ENCODE measurements at places on chromosomes 3 and 15.

GRCh38 chr15:77864211-77865105 lies 213.1 kb downstream of the TBC1D2B start:
- peak; percentile 14 for DNase-seq

- DNase-seq: peak; percentile 41
Observed at GRCh38 chr3:140736863-140737460, 59.1 kb downstream of the TRIM42 start.

DNA sequence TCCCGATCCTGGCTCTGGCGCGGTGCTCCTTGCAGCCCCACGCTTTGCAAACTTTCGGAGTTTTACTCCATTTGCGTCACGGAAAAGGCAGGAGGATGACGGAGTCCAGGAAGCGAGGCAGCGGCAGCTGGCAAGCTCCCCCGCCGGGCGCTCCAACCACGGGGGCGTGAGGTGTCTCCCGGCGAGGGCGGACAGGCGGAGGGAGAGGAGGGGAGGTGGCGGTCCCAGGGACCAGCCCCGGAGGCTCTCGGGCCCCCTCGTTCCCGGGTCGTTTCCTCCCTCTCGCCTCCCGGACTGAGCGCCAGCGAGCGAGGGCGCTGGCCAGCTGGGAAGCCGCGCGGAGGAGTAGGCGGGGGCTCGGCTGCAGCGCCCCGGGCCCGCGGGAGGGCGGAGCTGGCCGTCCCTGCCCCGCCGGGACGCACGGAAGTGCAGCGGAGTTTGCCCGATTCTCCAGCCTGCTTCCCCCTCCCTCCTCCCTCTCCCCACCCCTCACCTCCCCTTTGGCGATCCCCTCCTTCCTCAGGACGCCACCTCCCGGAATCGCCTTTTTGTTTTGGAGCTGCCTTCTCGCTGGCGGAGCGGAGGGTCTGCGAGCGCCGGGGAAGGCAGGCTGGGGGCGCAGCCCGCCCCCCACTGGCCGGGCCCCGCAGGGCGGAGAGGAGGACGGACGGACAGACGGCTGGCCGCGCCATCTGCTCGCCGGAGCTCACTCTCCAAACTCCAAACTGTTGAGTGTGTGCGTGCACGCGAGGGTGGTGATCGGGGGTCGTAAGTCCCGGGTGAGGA lies at the start of gene SNX33:
Gene SNX33 (plus strand): TSS at position 543 of the 786 bp plus-strand sequence. CDS start 1,191 bp downstream, outside the sequence.
- DNase-seq: peak; percentile 92

DNA sequence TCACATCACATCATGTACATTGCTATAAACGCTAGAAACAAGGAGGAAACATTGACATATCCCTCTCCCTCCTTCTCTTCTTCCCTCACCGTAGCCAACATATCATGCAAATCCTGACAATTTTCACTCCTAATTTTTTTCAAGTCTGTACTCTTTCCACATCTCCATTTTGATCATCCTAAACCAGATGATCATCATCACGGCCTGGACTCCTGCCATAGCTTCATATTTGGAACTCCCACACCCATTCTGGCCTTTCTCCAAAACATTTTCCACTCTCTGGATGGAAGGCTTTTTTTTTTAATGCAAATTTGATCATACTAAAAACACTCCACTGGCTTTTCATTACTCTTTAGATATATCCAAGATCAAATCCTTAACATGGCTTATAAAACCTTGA lies 248.0 kb upstream of the CNTN3 start:
- peak; percentile 24 for DNase-seq

DNA sequence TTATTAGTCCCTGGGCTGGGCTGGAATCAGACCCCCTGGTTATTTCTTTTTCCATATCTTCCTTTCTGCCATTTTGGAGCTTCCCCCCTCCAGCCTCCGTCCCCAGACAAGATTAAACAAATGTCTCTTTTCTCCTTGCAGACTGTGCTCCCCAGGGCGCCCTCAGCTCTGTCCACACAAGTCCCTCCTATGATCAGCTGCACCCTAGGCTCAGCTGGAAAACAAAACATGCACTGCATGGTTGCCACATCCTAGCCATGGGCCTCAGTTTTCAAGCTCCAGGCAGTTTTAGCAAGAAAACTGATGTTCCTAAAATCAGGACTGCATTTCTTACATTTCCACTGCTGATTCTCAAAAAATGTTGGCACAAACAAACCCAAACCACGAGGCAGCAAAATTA lies 23.5 kb upstream of the RFTN1 start:
- DNase-seq: no peak

- no peak for DNase-seq
Observed at GRCh38 chr3:113231827-113232253, 20.5 kb downstream of the BOC start.

DNA sequence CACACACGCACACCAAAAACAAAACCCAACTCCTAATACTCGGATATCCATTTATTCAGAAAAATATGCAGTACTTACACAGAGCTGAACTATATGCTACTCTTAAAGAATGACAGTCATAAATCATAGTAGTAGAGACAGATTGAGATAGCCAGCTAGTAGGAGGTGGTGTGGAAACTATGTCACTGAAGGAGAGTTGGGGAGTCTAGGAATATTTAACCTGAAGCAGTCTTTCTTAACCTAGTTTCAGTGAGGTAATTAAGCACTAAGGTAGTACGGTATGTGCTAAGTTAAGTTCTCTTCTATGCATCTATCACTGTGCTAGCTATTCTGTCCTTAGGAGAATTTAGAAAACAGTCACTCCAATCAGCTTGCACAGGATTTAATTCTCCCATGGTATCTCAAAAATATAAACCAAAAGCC lies 54.2 kb downstream of the ANKRD28 start:
- no peak for DNase-seq

DNA sequence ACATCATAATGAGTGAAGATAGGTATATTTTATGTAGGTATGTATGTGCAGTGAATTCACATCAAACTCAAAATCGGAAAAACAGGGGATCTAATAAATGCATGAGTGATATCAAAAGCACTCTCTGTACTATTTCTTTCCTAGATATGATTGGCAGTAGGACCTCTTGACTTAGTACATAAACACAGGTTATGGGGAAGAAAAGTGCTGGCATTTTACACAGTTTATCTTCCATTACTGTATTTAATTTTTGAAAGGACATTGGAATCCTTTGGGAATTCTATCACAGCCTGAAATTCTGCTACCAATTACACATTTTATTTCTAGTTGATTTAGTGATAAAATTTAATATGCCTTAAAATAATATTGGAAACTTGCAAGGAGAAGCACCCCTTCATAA lies 470.5 kb upstream of the ONECUT1 start:
- DNase-seq: no peak

DNA sequence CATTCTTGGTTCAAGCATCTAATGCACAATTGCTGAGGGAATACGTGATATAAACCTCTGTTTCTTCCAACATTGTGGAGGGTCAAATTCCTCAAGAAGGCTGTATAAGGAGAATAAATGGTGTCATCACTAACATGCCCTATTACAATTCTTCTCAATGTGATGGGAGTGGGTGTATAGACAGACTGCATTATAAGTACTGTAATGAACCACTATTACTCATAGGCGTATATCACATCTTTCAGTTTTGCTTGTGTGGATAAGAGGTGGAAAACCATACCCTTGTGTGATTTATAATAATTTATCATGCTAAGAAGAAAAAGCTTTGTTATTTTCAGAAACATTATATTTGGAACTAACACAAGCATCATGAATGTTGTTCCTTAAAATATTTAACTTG lies 35.3 kb upstream of the BBX start:
- no peak for DNase-seq

DNA sequence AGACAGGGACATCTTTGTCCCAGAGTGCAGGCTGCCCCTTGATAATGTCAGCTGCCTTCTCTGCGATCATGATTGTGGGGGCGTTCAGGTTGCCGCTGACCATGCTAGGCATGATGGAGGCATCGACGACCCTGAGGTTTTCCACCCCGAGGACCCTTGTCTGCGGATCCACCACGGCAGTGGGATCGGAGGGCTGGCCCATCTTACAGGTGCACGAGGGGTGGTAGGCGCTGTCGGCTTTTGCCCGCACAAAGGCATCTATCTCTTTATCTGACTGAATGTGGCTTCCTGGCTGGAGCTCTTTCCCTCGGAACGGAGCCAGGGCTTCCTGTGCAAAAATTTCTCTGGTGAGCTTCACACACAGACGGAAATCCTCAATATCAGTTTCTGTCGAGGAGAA lies 28.4 kb downstream of the CHDH start:
- DNase-seq: peak; percentile 10

- no peak for DNase-seq
Observed at GRCh38 chr3:176376531-176376930, 820.8 kb downstream of the TBL1XR1 start.

DNA sequence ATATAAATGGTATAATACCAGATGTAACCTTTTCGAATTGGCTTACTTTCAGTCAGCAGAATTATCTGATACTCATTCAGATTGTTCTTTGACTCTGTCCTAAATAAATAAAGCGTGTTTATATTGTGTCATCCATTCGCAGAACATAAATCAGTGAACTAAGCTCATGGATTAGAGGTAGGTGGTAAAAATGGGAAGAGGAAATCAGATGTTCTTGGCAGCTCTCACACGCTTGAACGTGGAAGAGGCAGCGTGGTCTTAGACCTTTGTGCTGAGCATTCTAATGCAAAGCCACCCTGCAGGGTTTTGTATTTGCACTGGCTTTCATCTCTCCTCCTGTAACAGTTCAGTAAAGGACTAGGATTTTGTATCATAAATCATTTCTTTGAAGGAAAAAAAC lies 441.4 kb downstream of the GABRG3 start:
- DNase-seq: no peak

DNA sequence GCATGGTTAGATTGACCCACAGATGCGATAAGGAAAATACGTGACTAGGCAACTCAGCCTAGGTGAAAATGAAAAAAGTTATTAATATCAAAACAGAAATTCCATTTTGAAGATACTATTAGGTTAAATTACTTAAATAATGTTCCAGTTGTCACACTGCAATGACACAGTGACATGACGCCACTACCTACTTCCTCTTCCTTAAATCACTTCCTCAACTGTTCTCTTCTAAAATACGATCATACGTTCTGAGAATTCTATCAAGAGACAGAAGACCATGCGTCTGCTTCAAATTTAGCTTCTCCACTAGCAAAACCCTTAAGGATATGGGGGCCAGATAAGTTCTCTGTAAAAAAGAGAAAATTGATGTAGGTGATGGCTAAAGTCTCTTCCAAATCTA lies 18.2 kb downstream of the CMTM6 start:
- no peak for DNase-seq

GRCh38 chr3:110576960-110577359 lies 494.7 kb upstream of the NECTIN3 start:
- DNase-seq: no peak

- peak; percentile 83 for DNase-seq
Observed at GRCh38 chr15:83843471-83843871, 189.5 kb downstream of the ADAMTSL3 start.

DNA sequence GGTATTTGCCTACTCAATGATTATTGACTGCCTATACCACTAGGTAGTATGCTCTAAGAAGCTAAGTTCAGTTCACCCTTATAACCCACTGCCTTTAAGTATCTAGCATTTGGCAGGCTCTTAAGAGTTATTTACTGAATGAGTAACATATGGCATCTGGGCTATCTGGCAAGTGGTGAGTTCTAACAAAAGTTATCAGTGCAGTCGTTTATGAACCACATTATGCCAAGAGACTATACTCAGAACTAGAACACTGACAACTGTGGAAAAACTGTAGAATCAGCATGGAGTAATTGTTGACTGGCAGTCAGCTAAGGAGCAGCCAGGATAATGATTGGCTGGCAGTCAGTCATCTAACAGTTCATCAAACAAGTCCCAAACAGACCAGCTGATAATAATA lies 25.8 kb downstream of the RAF1 start:
- DNase-seq: no peak

DNA sequence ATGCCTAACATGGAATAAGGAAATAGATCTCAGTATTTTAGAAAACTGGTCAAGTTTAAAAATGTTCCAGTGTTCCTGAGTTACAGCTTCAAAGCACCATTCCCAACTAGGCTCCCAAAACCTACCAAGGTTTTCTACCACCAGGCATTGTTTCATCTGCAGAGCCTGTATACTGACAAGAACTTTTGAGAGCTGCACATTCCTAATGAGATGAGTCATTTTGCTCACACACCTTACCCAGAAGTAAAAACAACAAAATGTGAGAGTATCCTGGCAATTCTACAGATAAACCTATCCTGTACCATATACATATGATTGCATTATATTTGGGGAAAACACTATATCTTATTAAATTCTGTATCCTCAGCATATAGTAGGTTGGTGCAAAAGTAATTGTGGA lies 90.7 kb downstream of the ATP8B4 start:
- no peak for DNase-seq

DNA sequence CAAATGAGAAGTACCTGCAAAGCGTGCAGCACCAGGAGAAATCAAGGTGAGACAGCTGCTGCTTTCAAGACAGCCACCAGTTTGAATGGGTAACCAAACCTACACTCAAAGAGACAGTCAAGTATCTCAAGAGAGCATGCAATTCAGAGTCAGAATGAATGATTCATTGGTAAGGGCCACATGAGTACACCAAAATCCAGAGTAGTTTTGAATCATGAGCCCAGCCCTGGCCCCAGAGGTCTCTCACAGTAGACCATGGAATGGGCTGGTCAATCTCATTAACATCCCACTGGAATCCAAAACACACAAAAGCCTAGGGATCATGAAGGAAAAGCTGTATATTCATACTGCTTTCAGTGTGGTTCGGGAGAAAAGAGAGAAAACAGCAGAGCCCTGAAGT lies 242.8 kb downstream of the TBL1XR1 start:
- DNase-seq: no peak

DNA sequence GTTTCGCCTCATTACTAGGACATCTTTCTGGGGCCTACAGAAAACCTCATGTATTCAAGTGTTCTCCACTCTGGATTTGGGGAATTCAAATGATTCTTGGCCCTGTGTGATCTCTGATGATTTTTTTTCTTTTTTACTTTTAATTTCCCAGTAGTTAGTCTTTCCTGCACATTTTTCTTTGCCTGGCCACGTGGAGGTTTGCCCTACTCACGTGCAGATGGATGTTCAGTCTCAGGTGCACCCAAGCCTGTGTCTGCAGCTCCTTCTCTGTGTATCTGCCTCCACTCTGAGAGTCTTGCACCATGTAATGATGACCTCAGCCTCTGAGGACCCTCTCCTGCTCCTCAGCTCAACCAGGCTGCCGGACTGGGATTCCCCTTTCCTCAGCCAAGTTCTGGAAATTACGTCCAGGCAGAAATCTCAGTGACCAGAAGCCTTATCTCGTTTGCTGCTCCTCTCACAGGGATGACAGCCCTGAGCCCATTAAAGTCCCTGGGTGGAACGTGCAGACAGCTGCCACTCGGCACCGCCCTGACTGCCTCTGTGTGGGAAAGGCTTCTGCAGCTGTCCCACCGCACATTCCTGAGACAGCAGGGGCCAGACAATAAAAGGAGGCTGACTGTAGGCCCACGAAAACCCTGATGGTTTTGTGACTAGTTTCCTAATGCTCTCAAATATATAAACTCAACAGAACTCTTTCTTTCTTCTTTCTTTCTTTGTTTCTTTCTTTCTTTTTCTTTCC lies 31.4 kb upstream of the GABRB3 start:
- peak; percentile 42 for DNase-seq

- DNase-seq: no peak
Observed at GRCh38 chr15:34512628-34513027, 70.8 kb downstream of the GOLGA8B start.
